ENCODE measurements at places on chromosomes 2 and 18.

DNA sequence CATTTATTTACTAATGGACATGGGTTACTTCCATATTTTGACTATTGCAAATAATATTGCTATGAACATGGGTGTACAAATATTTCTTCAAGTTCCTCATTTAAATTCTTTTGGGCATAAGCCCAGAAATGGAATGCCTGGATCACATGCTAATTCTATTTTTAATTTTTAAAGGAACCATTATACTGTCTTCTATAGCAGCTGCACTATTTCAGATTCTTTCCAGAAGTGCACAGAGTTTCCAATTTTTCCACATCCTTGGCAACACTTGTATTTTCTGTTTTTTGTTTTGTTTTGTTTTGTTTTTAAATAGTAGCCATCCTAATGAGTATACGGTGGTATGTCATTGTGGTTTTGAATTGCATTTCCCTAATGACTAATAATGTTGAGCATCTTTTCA is 8.5 kb upstream of the RALBP1 start:
- no peak overlapping the region for H3K27ac ChIP-seq
- peaks cover 14% of the 10 kb centered on the region for H3K27me3 ChIP-seq
- no peak for DNase-seq
- peaks cover 4% of the 10 kb centered on the region for H3K4me1 ChIP-seq
- no peak overlapping the region for H3K4me3 ChIP-seq
- peaks cover 9% of the 10 kb centered on the region for H3K36me3 ChIP-seq

DNA sequence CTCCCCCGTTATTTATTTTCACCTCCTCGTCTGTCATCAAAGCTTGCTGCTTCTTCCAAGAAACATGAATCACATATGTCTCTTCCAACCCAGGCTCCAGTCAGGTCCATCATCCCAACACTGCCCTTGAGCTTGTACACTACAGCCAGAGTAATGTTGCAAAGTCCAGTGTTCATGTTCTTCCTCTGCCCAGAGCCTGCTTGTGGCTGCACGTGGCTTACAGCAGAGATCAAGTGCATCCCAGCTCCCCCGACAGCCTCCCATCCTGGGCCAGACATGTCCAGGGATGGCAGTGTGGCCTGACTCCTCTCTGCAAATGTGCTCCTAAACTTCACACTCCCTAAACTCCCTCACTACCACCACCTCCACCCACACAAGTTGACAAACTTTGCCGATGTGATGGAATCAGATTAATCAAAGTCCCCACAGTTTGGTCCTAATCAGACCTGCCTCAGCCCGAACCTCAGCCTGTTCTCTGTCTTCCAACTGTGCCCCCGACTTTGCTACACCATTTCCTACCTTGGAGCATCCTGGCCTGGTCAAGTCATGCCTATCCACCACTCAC is 54.2 kb upstream of the MAPRE3 start:
- H3K27ac ChIP-seq = no peak overlapping the region
- no peaks in the 10 kb centered on the region for H3K4me1 ChIP-seq
- no peak for DNase-seq
- no peak overlapping the region for H3K4me3 ChIP-seq

- no peak overlapping the region for H3K4me3 ChIP-seq
- no peaks in the 10 kb centered on the region for H3K36me3 ChIP-seq
- no peak for DNase-seq
- H3K27me3 ChIP-seq = peaks cover 8% of the 10 kb centered on the region
- no peaks in the 10 kb centered on the region for H3K4me1 ChIP-seq
These were observed 274.7 kb upstream of the SIX2 start for GRCh38 chr2:45283764-45284620.

DNA sequence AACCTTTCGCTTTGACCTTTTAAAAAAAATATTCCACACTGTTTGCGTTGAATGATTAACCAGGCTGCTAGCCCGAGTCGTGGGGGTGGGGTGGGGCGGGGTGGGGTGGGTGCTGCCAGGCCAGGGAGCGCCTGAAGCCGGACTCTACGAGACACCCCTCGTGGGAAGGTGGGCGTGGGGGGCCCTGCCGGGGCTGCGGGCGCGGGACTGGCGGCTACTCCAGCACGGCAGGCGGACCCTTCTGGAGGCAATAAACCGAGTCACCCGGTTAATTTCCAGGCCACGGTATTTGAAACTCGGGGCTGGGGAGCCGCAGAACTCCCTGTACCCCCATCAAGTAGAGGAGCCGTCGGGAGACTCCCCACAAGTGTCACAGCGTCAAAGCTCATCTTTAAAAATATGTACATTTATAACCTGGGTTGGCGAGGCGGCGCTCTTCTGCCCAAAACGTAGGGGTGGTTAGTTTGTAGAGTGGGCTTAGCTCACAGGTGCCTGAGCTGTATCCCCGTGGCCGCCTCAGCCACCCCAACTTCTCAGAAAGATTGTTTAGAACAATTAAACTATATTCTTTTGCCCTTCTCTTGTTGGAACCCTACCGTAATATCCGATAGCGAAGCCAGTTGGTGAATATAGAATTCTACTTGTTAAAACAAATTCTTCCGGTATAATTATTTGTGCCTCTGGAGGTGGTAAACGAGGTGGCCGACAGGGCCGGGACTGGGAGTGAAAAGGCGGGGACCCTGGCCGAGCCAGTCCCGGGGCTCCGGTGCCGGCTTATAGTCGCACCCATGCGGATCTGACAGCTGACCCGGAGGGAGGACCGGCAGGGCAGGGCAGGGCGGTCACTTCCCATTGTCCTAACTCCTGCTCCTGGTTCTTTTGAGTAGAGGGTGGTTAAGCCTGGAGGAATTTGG is 1.4 kb downstream of the B3GNT2 start:
- H3K4me1 ChIP-seq = peaks cover 46% of the 10 kb centered on the region
- no peaks in the 10 kb centered on the region for H3K27me3 ChIP-seq
- DNase-seq = peak; percentile 60

DNA sequence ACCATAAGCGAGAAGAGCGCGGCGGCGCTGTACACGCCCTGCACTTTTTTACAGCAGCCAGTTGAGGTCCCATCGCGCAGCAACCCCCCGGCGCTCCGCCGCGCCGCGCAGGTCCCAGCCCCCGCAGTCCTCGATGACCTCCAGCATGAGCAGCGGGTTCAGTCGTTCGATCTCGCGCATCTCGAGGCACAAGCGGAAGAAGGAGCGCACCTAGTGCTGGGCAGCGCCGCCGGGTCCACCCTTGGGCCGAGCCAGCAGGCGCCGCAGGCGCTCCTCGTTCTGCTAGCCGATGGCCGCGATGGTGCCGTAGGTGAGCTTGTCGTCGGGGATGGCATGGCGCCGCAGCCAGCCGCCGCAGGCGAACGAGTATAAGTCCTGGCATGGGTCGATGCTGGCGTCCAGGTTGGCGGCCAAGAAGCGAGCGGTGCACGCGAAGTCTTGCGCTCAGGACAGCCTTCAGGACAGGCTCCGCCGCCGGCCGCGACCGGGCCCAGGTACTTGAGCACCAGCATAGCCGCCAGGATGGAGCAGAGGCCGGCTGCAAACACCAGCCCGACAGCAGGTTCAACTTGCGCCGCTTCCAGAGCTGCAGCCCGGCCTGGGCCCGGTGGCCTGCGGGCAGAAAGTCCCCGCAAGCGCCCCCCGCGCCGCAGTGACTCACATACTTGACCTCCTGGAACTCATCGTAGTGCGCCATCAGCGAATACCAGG is 8.3 kb downstream of the ALPP start:
- DNase-seq = no peak
- H3K27ac ChIP-seq = no peak overlapping the region
- peaks cover 39% of the 10 kb centered on the region for H3K27me3 ChIP-seq
- H3K36me3 ChIP-seq = no peaks in the 10 kb centered on the region

- no peaks in the 10 kb centered on the region for H3K4me1 ChIP-seq
- no peak overlapping the region for H3K27ac ChIP-seq
- no peaks in the 10 kb centered on the region for H3K27me3 ChIP-seq
- H3K36me3 ChIP-seq = no peaks in the 10 kb centered on the region
- H3K4me3 ChIP-seq = no peak overlapping the region
These were observed 391.0 kb downstream of the THSD7B start for GRCh38 chr2:137156221-137156844.

- H3K4me1 ChIP-seq = peaks cover 10% of the 10 kb centered on the region
- H3K27ac ChIP-seq = no peak overlapping the region
- no peaks in the 10 kb centered on the region for H3K27me3 ChIP-seq
These were observed 2.8 kb downstream of the ETAA1 start for GRCh38 chr2:67399831-67400489.

GRCh38 chr18:62017618-62018017 is 124.8 kb upstream of the RNF152 start:
- H3K4me3 ChIP-seq = no peak overlapping the region
- no peak overlapping the region for H3K27ac ChIP-seq
- H3K27me3 ChIP-seq = peaks cover 2% of the 10 kb centered on the region
- no peaks in the 10 kb centered on the region for H3K4me1 ChIP-seq

- no peak overlapping the region for H3K4me3 ChIP-seq
- peaks cover 4% of the 10 kb centered on the region for H3K36me3 ChIP-seq
- H3K4me1 ChIP-seq = peaks cover 3% of the 10 kb centered on the region
- no peak overlapping the region for H3K27ac ChIP-seq
- no peaks in the 10 kb centered on the region for H3K27me3 ChIP-seq
- no peak for DNase-seq
These were observed 2036.5 kb upstream of the CELF4 start for GRCh38 chr18:39602131-39602530.

GRCh38 chr2:8107621-8108378 is 574.1 kb upstream of the ID2 start:
- peaks cover 25% of the 10 kb centered on the region for H3K4me1 ChIP-seq
- H3K36me3 ChIP-seq = no peaks in the 10 kb centered on the region
- DNase-seq = no peak
- peak overlapping the region; percentile 77 for H3K27ac ChIP-seq
- no peaks in the 10 kb centered on the region for H3K27me3 ChIP-seq

GRCh38 chr18:74951165-74951760 is 257.7 kb downstream of the PTGR3 start:
- H3K36me3 ChIP-seq = no peaks in the 10 kb centered on the region
- peaks cover 15% of the 10 kb centered on the region for H3K4me1 ChIP-seq
- no peaks in the 10 kb centered on the region for H3K27me3 ChIP-seq
- peak overlapping the region; percentile 15 for H3K4me3 ChIP-seq
- H3K27ac ChIP-seq = peak overlapping the region; percentile 10
- no peak for DNase-seq

DNA sequence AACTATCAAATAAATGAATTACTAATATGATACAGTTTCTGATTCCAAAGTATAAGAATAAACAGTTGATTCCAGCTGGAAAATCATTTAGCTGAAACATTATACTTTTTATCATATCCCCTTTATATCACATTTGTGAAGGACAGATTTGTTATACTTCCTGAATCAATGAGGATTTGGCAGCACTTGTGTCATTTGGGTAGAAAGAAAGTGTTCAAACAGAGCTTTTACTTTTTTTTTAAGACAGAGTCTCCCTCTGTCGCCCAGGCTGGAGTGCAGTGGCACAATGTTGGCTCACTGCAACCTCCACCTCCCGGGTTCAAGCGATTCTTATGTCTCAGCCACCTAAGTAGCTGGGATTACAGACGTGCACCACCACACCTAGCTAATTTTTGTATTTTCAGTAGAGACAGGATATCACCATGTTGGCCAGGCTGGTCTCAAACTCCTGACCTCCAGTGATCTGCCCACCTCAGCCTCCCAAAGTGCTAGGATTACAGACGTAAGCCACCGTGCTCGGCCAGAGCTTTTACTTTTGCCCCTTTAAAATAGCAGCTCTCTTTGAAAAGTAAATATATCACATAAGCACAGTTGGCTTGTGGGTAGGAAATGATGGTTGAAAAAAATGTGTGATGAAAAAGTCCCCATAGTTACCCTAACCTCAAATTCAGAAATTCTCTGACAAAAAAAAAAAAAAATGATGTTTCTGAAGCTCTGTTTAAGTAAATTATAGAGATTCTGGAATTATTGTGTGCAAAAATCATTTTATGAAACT is 95.2 kb downstream of the DTNA start:
- H3K4me3 ChIP-seq = peak overlapping the region; percentile 25
- H3K27ac ChIP-seq = peak overlapping the region; percentile 68
- DNase-seq = no peak

DNA sequence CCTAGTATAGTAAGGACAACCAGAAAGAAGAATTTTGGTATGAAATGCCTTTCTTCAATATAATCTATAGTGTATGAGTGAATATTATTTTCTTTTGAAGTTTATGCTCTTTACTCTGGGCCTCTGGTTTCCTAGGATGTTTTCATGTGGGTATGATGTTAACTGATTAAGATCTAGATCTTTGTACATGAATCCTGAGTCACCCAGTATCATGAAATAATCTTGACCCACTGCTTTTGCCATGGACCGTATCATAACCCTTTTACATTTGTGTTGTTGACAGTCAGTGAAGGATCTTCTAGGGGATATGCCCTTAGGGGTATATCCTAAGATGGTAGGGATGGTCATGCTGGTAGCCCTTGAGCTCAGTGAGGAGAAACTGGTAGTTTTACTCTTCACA is 100.3 kb downstream of the RAB3GAP1 start:
- no peaks in the 10 kb centered on the region for H3K4me1 ChIP-seq
- H3K36me3 ChIP-seq = peaks cover 29% of the 10 kb centered on the region
- DNase-seq = no peak
- no peaks in the 10 kb centered on the region for H3K27me3 ChIP-seq
- H3K27ac ChIP-seq = no peak overlapping the region

GRCh38 chr18:44945888-44946401 is 265.3 kb downstream of the SETBP1 start:
- H3K36me3 ChIP-seq = peaks cover 15% of the 10 kb centered on the region
- peaks cover 17% of the 10 kb centered on the region for H3K4me1 ChIP-seq

- peaks cover 23% of the 10 kb centered on the region for H3K4me1 ChIP-seq
- H3K36me3 ChIP-seq = peaks cover 8% of the 10 kb centered on the region
- peak overlapping the region; percentile 95 for H3K27ac ChIP-seq
- no peak for DNase-seq
These were observed 908 bp downstream of the ERLEC1 start for GRCh38 chr2:53787614-53788289.

GRCh38 chr2:191946471-191947182 is 99.7 kb upstream of the CAVIN2 start:
- H3K4me3 ChIP-seq = no peak overlapping the region
- no peaks in the 10 kb centered on the region for H3K4me1 ChIP-seq
- peaks cover 3% of the 10 kb centered on the region for H3K27me3 ChIP-seq

GRCh38 chr18:2112435-2113045 is 458.8 kb downstream of the METTL4 start:
- no peak overlapping the region for H3K4me3 ChIP-seq
- peaks cover 16% of the 10 kb centered on the region for H3K27me3 ChIP-seq
- DNase-seq = no peak
- H3K4me1 ChIP-seq = no peaks in the 10 kb centered on the region

DNA sequence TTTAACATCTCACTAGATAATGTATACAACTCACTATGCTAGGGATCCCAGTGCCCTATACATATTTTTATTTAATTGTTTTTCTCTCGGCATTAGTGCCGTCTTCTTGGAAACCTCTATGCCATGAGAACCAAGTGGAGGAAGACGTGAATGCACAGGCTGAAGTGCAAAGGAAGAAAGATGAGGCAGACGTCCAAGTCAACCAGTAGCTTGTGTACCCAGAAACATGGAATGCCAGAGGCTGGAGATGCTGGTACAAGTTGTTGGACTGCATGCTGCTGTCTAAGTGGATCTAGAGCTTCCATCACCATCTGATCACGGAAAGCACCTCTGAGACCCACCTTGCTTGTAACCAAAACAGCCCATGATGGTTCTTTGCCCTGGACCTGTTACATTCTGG is 12.5 kb upstream of the GEMIN6 start:
- H3K27ac ChIP-seq = no peak overlapping the region
- H3K4me1 ChIP-seq = peaks cover 7% of the 10 kb centered on the region
- DNase-seq = no peak
- no peaks in the 10 kb centered on the region for H3K27me3 ChIP-seq
- no peaks in the 10 kb centered on the region for H3K36me3 ChIP-seq

- no peaks in the 10 kb centered on the region for H3K27me3 ChIP-seq
- no peak for DNase-seq
- no peak overlapping the region for H3K27ac ChIP-seq
- peaks cover 14% of the 10 kb centered on the region for H3K4me1 ChIP-seq
These were observed 197.5 kb downstream of the FAM210A start for GRCh38 chr18:13528739-13529392.
